ENCODE measurements at places on chromosomes 6 and 20.

DNA sequence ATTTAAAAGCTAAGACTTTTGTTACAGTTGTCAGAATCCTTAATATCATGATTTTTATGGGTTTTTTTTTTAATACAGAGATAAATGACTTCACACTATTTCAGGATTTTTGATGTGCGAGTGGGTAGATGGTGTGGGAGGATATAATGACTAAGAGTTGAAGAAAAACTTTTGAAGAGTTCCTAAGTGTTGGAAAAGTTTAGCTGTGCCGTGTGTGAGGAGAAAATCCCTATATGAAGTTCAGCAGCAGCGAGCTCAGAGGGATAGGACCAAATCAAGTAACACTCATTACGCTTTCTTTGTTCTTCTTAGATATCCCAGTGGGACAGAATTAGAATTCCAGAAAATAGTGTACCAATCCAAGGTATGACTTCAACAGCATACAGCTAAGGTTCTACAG is 34.1 kb downstream of the PDE10A start:
- DNase-seq: no peak

DNA sequence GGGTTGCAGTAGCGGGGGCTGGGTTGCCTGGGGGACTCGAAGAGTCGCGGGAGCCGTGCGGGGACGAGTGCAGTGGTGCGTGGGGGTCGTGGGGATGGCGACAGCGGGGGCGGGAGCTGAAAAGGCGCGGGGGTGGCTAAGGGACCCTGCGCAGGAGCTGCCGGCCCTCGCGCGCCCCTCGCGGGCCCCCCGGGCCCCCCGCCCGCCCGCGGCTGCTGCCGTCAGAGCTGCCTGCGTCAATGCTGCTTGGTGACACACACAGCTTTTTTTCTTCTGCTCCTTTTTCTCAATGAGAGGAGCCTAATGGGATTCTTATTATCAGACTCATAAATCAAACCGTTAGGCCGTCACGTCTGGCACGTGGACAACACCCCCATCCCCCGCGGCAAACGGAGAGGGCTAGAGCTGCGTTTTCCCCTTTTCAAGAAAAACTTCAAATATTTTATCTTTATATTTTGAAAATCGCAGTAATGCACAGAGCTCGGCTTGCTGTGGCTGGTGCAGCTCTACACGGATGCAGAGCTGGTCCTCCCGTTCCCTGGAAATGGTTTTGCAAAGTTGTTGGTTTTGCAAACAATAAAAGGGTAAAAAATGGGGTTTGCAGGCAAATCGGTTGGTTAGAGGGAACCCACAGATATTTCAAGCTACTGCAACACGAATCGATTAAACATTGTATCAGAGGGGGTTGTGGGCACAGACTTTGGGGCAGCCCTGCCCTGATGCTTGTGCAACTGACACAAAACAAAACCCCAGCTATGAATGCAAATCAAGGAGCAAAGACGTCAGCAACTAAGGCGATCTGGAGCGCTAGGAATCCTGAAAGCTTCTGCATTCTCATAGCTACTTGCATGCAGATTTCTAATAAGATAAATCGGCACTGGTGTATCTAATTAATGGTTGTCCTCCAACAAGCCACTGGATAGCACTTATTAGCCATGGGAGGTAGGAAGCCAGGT is 161.4 kb downstream of the TBXT start:
- no peak for DNase-seq

GRCh38 chr20:5492937-5493336 is 176.2 kb upstream of the PROKR2 start:
- DNase-seq: no peak

GRCh38 chr6:128278836-128279235 is 241.6 kb downstream of the PTPRK start:
- no peak for DNase-seq

GRCh38 chr20:48785256-48785655 is 42.5 kb downstream of the PREX1 start:
- no peak for DNase-seq

DNA sequence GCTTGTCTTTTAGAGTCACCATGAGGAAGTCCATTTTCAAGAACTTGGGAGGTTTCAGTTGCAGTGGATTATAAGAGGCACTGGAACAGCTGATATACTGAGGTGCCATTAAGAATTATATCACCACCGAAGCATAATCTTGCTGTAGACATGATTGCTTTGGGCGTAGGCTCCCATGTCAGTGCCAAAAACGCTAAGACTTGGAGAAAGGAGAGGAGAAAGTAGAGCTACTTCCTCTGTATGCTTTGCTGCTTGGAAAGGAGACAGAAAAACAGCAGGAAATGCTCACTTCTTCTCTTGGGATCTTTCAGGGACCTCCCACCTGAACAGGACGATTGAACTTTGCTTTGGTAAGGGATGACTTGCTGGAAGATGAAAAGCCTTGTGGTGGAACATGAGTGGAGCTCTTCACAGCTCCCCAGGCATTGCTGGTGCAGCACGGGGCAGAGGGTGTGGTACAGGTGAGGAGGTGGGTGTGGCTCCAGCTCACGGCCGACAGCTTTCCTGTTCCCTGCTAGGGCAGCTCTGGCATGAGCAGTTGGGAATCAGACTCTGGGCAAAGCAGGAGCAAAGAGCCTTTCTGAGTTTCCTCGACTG is 190.4 kb upstream of the JAG1 start:
- no peak for DNase-seq

DNA sequence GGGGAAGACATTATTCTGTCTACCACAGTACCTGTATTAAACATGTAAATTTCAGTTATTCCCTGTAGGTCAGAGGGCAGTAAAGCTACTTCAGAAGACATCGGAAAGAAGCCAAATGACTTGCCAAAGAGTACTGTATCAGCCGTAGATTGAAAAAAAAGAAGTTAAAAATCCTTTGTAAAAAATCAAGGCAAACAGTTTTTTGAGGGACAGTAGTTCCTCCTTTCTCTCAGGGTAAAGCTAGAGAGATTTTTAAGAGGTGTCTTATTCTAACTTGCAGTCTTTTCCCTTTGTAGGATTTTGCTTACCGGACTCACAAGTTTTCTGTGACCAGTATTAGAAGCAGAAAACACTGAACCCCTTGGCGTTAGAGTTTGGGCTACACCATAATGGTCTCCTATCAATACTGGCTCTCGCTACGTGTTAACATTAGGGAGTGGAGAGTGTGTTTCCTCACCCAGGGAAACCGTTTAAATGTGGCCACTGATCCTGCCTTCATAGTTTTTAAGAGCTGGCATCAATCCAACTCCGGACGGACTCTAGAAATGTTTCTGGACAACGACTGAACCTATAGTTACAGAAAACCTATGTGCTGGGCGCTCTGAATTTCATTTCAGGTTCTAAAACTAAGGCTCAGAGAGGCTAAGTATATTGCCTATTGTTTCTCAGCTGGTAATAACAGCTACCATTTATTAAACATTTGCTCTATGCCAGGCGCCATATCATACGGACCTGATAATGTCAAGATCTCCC is 1.3 kb upstream of the ASXL1 start:
- DNase-seq: no peak

DNA sequence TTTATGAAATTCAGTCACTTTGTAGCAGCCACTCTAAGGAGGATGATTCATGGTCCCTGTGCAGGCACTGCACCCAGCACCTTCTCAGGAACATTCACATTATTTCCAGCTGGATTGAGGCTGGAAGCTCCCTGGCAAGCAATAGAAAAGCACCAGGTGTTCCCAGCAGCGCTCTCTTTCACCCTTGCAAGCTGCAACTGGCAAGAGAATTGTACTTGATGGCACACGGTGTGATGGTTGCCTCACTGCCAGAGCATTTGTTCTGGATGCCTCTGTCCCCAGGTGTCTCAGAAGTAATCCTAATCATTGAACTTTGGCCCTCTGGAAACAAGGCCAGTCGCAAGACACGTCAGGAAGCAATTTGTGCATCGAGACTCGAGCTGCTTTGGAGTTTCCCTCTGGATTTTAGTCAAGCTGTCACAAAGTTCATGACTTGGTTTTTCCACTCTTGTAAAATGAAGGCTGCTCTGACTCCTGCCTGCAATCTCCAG is 24.9 kb upstream of the PHACTR2 start:
- no peak for DNase-seq

- no peak for DNase-seq
These were observed 113.1 kb downstream of the TTLL2 start for GRCh38 chr6:167437888-167438484.

GRCh38 chr20:2619961-2620595 is 32.4 kb upstream of the NOP56 start:
- no peak for DNase-seq

DNA sequence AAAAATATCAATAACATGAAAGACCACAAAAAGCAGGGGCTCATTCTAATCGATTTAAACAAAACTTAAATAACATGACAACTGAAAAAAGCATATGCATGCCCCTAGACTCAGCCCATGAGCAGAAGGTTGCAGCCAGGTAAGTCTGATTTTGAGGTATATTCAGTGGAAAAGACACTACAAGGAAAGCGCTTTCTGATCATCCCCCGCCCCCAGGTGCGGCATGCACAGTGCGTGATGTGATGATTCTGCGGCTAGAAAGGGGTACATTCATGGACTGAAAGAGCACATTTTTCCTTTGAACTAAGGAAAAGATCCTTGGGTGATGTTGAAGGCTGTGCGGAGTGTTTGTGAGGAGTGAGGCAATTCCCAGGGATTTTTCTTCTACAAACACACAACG is 16.9 kb upstream of the FOXC1 start:
- DNase-seq: no peak

DNA sequence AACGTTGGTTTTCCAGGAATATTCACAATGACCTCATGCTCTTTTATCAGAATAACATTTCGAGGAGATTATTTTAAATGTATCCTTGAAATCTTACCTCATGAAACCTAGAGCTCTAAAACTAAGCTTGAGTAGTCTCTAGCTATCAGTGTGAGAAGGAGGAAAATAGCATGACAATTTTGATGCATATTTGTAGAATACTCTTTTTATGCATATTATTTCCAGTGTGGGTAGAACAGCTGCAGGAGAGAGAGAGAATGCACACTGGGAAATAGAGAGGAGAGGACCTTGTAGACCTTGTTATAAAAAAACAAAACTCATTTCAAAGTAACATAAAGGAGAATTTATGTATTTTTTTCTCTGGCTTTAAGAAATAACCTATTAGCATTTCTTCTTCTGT is 71.1 kb upstream of the VGLL2 start:
- no peak for DNase-seq

- DNase-seq: no peak
These were observed 345.2 kb downstream of the ZFAND3 start for GRCh38 chr6:38164671-38165108.

- DNase-seq: no peak
These were observed 80.2 kb downstream of the ANKEF1 start for GRCh38 chr20:10115021-10115420.

GRCh38 chr6:150235218-150235617 is 92.4 kb downstream of the PPP1R14C start:
- DNase-seq: peak; percentile 15

DNA sequence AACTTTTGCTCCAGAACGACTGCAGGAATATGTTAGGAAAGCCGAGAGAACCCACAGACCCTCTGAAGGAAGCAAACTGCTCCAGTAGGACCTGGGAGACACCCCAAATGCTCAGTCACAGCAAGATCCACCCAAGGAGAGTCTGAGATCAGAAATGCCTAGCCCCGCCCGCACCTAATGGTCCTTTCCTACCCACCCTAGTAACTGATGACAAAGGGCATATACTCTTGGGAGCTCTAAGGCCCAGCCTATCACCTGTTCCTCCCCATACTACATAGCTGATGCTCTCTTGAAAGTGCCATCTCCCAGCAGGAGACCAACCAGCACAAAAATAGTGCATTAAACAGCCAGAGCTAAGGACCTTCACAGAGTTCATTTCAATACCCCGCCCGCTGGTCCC is 67.6 kb downstream of the CD2AP start:
- no peak for DNase-seq

- DNase-seq: no peak
These were observed 119.3 kb downstream of the QRSL1 start for GRCh38 chr6:106748547-106749207.

DNA sequence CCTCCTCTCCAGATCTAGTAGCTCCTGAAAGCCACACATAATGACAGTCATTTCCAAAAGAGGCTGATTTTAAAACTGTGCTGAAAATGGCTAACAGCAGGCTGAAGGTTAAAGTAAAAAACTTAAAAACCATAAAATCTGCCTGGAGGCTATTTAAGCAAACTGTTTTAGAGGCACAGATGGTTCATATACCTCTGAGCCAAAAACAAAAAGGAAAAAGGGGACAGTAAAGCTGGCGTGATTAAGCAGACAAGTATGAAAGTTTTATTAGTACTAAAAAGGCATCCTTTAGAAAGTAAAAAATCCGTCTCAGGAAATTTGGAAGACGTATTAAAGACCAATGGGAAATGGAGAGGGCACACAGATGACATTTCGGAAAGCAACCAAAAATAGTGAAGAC is 55.8 kb downstream of the SOBP start:
- no peak for DNase-seq

- no peak for DNase-seq
These were observed 61.8 kb downstream of the GCNT2 start for GRCh38 chr6:10582774-10583508.

Data from CD4-positive, alpha-beta T cell treated with Interleukin-17A for 1 hour (primary cell).